ENCODE measurements at places on chromosomes 11 and 22.

DNA sequence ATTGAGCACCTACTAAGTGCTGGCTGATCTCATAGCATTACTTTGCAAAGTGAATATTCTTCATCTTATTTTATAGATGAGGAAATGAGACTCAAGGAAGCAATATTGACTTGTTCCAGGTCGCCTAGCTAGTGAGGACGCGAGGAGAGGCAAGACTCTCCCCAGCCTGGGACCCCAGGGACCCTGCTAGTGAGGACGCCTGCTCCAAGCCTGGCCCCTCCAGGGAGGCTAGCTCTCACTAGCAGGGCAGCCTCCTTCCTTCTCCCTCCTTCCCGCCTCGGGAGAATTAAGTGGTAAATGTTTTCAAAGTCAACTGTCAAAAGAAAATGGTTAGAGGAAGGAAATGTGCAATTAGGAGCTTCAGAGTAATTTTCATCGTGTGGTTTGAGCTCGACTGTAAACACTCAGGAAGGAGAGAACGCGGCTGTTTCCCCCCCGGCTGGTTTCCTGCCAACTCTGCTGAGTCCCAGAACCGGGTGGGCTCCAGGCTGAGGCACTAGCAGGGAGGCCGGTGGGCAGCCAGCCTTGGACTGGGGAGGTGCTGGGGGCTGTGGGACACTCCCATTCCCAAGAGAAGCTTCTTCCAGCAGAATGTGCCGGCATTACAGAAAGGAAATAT is 17.9 kb downstream of the MYEOV start:
- no peak for DNase-seq

DNA sequence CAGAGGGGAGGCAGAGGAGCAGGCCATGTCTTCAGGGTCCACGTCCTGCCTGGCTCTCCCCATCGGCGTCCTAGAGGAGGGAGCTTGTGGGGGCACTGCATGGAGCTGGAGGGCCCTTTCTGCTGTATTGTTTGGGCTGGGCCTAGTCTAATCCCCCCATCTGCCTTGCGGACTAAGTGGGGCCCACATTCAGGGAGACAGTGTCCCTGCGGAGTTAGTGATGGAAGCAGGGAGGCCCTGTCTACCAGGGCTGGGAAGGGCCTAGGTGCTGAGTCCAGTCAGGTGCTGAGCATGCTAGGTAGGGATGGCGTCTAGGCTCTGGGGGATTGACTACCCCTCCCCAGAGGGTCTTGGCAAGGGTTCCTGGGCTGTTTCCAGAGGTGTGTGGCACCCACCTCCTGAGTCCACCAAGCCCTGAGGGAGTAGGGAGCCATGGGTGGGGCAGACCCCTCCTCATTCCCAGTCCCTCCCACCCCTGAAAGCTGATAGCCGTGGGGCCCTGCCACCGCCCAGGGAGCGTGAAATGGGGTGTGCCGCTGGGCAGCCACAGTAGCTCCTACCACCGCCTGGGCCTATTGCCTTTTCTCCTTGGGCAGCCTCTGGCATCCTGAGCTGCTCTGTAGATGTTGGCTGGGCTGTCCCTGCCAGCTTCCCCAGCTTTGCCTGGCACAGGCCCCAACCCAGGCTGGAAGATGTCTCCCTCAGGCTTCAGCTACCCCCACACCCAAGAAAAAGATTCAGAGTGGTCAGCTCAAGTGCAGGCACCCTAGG is 1.9 kb upstream of the POLD4 start:
- DNase-seq, result no peak

DNA sequence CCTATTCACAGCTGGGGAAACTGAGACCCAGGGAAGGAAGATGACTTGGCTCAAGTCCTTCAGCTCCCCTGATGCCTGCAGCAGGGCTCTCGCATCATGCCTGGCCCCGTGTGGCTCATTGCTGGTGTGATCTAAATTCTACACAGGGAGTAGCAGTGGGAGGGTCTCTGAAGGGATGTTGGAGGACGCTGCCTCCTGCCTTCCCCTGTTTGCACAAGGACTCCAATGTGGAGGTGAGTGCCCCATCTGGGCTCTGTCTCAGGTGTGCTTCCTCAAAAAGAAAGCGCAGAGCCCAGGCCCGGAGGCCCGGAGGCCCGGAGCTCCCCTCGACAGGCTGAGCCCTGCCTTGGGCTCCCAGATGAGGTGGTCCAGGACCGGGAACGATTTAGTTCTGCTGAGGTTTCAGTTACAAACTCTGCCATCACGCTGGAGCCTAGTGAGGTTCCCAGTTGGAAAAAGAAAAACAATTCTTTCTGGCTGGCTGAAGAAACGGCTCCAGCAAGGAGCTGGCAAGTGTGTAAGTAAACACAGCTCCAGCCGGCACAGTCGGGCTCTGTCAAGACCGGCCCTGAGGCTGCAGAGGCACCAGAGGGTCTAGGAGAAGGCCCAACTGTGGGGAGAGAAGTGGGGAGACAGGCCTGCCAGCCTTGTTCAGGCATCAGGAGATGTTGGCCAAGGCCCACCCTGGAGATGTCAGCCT is 49.8 kb downstream of the NAT10 start:
- no peak for DNase-seq

- no peak for DNase-seq
These were observed 344.4 kb upstream of the LRRC4C start for GRCh38 chr11:41803895-41804294.

GRCh38 chr11:1287928-1288327 is 21.5 kb downstream of the TOLLIP start:
- no peak for DNase-seq

GRCh38 chr22:33620085-33620484 is 300.2 kb downstream of the LARGE1 start:
- DNase-seq, result no peak

- no peak for DNase-seq
These were observed 11.7 kb downstream of the EIF3L start for GRCh38 chr22:37860796-37861421.

- no peak for DNase-seq
These were observed 33.3 kb downstream of the RBFOX2 start for GRCh38 chr22:35995348-35995747.

GRCh38 chr22:38845004-38845740 is 1.3 kb upstream of the NPTXR start:
- DNase-seq, result no peak

DNA sequence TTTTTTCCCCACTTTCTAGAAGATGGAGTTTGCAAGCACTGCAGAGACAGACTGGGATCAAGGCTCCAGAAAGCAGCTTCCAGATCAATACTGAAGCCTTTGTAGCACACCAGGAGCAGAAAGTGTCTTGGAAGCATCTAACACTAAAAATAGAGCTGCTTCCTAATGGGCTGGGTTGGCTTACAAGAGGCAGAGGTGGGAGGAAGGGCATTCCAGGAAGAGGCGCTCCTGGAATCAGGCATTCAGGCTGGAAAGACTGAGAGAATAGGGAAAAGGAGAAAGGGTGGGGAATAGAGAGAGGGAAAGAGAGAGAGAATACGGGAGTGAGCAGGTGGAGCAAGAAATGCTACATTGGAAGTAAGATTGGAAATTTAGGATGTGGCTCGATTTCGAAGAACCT is 395.9 kb downstream of the OPCML start:
- no peak for DNase-seq

GRCh38 chr11:16935518-16936302 is 78.5 kb downstream of the PLEKHA7 start:
- no peak for DNase-seq

DNA sequence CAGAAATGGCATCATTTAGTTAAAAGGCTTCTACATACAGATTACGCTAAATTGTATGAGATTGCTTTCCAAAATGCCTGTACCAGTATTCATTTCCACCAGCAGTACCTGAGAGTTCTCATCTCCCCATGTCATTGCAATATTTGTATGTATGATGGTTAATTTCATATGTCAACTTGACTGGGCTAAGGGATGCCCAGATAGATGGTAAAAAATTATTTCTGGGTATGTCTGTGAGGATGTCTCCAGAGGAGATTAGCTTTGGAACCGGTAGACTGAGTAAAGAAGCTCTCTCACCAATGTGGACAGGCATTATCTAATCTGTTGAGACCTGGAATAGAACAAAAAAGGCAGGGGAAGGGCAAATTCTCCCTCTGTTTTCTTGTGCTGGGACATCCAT is 6.9 kb downstream of the ADM start:
- no peak for DNase-seq

DNA sequence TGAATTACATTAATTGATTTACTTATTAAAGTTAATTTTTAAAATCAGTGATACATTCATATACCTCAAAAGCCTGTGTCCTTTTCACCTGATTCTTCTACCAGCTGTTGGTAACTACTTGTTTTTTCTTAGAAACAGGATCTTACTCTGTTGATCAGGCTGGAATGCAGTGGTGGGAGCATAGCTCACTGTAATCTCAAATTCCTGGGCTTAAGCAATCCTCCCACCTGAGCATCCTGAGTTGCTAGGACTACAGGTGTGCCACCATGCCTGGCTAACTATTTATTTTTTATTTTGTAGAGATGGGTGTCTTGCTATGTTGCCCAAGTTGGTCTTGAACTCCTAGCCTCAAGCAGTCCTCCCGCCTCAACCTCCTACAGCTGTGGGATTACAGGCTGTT is 4.7 kb downstream of the TRIM44 start:
- no peak for DNase-seq

GRCh38 chr11:12276356-12276755 is 101.0 kb upstream of the PARVA start:
- DNase-seq, result peak; percentile 93

GRCh38 chr22:19974935-19975706 is 33.5 kb upstream of the TXNRD2 start:
- DNase-seq, result no peak

DNA sequence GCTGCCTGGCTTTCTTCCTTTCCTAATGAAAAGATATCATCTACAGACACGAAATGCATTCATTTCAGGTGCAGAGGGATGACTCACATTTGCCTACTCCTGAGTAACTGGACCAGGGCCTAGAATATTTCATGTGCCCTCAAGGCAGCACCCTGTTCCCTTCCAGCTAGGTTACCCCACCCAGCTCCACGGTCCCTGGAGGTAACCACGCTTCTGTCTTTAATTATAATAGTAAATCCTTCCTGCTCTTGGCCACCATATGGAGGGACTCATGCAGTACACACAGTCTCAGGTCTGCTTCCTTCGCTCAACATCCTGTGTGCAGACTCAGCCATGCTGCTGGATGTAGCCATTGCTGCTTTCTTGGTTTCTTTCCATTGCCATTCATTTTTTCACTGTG is 22.3 kb downstream of the DHCR7 start:
- no peak for DNase-seq

DNA sequence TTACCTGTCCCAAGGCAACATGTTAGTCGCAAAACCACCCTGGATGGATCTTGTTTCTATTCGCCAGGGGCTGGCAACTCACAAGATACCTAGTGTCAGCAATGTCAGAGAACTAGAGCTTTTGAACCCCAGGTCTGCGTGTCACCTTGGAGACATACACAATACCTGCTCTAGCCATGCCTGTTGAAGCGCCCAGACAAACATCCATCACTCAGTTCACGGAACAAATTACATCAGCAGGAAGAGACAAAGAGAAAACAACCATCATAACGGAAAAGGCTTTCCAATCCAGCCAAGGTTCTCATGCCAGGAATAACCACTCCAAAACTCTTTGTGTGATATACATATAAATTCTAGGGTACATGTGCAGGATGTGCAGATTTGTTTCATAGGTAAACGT is 2.2 kb downstream of the CD59 start:
- DNase-seq, result no peak

- DNase-seq, result no peak
These were observed 102.3 kb upstream of the CD44 start for GRCh38 chr11:35036639-35037038.

DNA sequence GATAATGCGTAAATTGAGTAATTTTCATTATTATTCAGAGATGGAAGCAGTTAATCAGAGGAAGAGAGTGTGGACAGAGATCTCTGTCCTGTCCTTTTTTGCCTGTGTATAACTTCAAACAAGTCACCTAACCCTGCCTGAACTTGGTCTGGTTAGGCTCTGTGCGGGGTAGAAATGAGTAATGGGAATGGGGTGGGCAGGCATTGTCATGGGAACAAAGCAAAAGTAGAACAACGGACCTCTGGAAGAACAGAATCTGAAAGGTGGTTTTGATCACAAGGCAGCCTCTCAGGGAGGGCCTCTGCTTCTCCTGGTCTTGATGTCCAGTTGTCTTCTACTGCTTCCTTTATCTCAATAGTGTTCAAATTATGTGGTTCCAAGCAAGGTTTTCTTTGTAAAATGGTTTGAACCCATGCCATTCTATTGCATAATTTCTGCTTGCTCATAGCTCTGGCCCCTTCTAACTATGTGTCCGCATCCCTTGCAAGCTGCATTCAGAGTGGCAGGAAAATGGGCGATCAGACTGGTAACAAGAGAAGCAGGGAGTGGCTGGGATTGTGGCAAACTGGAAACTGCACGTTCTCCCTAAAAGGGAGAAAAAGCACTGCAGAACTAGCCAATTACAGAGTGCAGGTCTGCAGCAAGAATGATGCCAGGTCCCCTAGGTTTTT is 76.1 kb downstream of the PRR5L start:
- DNase-seq, result no peak

DNA sequence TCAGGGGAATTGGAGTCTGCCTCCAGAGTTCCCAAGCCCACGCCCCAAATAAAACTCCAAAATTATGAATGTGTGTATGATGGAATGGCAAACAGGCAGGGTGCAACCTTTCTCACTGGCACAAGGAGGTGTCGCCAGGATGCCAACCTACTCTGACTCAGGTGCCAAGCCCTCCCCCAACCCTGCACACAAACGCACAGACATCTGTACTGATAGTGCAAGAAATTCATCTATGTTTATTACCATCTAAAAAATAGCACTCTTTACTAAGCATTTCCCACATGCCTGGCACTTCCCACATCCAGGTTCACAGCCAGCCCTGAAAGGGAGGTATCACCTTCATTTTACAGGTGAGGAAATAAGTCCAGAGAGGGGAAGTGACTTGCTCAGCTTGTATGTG is 1.2 kb downstream of the PLA2G3 start:
- no peak for DNase-seq

DNA sequence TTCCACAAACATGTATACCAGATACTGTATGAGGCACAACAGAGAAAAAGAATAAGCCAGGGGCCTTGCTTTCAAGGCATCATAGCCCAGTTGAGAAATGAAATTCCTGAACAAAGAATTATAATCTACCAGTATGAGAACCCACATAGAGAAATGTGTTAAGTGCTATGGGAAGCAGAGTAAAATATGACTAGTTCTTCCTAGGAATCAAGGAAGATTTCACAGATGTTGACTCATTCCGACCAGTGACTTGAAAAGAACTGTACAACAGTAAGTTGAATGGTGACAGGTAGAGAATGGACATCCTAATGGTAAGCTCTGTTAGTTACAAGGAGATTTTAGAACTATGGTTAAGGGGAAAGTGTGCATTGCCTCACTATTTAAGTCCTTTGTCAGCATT is 102.6 kb downstream of the TRIM44 start:
- no peak for DNase-seq

GRCh38 chr11:94171693-94172440 is 43.2 kb downstream of the PANX1 start:
- no peak for DNase-seq

DNA sequence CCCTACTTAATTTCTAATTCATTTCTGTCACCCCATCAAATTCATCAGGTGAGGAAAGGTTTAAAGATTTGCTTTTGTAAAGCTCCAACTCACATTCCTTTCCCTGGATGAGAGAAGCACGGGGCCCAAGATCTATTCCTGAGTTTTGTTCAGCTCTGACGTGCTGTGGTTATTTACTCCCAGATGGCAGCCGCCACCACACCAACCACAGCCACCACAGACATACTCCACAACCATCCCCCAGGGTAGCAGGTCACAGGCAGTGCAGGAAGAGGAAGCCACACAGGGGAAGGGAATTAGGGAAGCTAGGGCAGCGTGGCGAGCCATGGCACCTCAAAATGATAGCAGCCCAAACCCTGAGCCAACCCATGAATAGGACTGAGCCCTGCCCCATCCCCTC is 63.5 kb upstream of the CSNK2A3 start:
- no peak for DNase-seq

Data from NCI-H187 (cell line).